ENCODE measurements at places on chromosomes 4 and X.
A peak's percentile ranks its signal among the peaks of the same experiment; 100 is the strongest.

DNA sequence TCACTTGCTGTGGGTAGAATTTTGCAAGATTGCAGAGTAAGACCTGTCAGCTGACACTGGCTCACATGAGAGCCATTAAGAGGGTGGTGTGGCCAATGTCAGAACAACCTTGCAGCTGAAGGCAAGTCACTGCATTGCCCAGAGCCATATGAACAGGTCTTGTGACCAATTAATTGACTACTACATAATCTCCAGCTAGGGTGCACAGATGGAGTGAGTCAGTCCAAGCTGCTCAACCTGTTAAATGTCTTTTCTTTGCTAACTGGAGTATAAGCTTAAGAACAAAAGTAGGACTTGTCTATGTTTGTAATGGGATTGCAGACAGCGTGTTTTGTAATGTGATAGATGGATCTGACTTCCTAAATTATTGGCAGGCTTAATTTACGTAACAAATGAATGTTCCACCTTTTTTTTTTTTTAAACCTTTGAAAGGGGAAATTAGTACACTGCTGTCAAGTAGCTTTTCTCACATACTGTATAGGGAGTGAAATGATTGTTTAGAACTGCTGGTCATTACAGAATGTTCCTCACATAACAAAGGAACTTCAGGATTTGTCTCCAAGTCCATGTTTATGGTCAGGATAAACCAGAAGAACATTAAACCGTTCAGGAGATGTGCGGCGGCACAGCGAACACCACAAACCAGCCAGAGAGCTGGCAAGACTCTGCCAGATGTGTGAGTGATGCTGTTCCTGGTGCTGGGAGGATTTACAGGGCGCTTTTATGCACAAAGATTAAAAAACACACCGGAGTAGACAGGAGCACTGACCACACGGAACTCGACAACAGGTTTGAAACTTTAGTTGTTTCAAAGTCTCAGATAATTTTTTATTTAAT is 37.0 kb downstream of the FNIP2 start:
- DNase-seq, result peak; percentile 33

GRCh38 chrX:135481696-135482179 is 38.7 kb upstream of the INTS6L start:
- DNase-seq, result no peak

GRCh38 chr4:61335241-61335763 is 135.2 kb downstream of the ADGRL3 start:
- DNase-seq, result no peak

GRCh38 chr4:150826306-150826705 is 188.8 kb downstream of the LRBA start:
- no peak for DNase-seq

DNA sequence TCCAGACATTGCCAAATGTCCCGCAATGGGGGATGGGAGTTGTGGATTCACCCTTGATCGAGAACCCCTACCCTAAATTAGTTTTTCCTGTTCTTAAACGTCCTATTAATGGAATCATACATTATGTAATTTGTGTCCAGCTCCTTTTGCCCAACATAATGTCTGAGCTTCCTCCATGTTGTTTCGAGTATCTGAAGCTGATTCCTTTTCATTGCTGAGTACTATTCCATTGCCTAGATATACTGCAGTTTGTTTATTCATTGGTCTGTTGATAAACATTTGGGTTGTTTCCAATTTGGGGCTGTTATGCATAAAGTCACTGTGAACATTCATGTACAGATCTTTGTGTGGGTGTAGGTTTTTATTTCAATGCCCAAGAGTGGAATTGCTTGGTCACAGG is 251.3 kb downstream of the BCOR start:
- no peak for DNase-seq

GRCh38 chrX:26522501-26522900 is 306.5 kb downstream of the MAGEB5 start:
- no peak for DNase-seq

GRCh38 chr4:46717950-46718349 is 191.1 kb downstream of the COX7B2 start:
- DNase-seq, result no peak

GRCh38 chr4:128653527-128654444 is 155.7 kb upstream of the JADE1 start:
- no peak for DNase-seq

- no peak for DNase-seq
Observed at GRCh38 chrX:67724359-67725110, 180.7 kb downstream of the AR start.

GRCh38 chr4:101309925-101310324 is 37.4 kb downstream of the PPP3CA start:
- DNase-seq, result no peak

- DNase-seq, result no peak
Observed at GRCh38 chrX:20477219-20477618, 210.5 kb upstream of the RPS6KA3 start.

DNA sequence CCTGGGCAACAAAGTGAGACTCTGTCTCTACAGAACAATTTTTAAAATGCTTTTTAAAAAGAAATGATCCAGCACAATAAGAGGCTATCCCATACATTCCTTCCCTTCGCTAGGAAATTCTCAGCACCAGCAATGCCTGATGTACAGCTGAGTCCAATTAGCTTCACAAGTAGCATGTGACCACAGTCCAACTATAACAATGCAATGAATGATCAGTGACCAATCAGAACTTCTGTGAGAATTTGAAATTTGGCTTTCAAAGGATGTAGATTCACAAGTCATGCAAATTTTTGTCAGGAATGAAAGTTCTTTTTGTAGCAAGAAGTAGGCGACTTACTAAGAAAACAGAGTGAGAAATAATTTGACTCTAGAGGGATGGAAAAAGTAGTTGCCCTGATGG is 278.5 kb upstream of the UGT8 start:
- DNase-seq, result no peak

DNA sequence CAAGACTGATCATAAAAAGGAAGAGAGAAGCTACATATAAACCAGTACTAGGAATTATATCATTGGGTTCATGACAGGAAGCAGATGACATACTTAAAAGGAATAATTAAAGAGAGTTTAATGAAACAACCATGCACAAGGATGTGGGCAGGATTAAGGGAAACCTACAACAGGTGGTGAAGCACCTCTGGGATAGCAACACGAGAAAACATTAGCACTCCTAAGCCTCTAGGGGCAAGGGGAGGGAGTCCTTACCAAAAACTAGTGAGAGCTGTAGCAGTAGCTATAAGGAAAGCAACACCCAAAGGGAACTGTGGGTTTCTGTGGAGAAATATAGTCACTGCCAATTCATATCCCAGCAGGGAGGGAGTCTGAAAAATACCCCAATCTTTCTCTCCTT is 7.2 kb upstream of the THOC2 start:
- no peak for DNase-seq

DNA sequence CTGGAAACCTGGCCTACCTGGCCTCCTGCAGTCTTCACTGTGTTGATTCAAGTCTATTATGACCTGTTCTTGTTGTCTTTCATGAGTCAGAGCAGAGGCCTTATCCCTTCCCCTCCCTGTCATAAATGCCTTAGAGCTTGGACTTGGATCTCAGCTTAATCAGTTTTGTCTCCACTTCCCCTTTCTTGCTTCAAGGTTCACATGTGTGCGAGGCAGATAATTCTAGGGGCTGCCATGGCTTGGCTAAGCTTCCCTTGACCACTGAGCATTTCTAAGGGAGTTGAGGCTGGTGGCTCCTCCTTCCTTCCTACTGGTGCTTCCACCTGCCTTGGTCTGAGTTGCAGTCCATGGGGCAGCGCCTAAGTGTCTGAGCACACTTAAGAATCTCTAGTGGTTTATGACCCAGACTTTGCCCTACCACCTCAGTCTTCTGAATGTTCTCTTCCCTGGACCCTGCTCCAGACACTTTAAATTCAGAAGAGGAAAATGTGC is 1.7 kb upstream of the HEPH start:
- DNase-seq, result peak; percentile 72
